ENCODE measurements at places on chromosomes 7 and 10.
A peak's percentile ranks its signal among the peaks of the same experiment; 100 is the strongest.

GRCh38 chr7:155846936-155847335 lies 34.7 kb upstream of the SHH start:
- DNase-seq: no peak

DNA sequence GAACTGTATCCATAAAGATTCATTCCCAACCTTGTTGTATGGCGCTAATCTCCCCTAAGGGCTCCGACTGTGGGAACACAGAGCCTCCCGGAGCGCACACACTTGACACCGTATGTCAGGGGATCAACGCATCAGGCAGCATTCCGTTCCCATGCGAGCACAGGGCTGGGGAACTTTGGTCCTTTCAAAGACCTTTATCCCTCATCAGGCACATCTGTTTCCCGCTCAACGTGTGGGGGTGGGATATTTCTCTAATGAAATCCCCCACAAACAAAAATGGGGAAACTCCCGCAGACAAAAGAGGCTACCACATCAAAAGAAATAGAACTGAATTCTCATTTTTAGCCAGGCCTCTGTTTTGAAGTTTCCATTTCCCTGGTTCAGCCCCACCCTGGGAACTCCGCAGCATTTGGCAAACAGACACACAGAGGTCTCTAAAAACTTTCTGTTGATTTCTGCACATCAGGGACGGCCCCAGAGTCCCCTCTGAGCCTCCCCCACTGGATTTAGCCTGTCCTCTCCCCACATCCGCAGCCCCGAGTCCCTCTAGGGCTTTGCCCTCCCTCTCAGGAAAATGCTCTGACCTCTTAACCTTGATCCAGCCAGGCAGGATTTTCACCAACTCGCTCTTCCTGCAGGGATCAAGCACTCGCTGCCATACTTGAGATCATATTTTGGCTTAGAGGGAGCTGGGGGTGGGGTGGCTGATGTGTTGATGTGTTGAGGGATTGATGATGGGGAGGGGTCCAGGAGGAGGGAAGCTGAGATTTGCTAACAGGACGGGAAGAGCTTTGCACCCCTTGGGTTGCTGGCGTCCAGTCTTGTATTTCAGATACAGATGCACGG lies 6.6 kb downstream of the CPA5 start:
- no peak for DNase-seq

GRCh38 chr7:84042110-84042539 lies 152.5 kb downstream of the SEMA3A start:
- DNase-seq: no peak

- DNase-seq: no peak
These were observed 3.5 kb upstream of the RGS10 start for GRCh38 chr10:119546009-119546408.

DNA sequence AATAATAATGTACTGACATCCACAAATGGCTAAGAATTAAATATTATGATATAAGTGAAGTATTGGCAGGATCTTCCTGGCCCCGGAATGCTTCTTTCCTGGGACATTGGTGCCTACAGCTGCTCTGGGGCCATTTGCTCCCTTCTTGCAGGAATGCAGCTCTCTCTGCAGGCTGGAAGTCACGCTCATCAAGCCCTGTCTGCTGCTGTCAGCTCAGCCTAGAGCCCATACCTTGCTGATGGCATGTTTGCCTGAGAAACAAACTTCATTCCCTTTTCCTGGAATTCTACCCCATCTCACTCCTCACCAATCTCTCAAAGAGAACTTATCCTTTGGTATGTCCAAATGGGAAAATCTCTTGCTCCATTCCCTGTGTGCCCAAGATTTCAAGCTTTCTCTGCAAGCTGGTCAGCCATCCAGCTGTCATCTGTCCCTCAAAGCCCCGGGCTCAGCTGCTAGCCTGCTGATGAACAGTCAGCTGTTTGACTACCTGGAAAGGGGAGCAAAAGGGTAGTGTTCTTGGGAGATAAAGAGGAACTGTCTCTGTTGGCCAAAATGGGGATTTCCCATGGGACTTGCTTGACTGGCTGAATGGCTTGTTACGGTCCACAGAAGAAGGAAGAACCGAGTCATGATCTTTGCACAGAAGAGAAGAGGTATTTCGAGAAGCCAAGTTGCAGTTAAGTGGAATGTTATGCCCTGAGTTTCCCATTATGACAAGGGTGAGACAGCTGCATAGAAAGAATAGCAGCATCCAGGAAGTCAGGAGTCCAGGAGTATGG lies 12.0 kb upstream of the RASSF4 start:
- DNase-seq: no peak

- no peak for DNase-seq
These were observed 1.1 kb downstream of the TRRAP start for GRCh38 chr7:98879198-98879978.

DNA sequence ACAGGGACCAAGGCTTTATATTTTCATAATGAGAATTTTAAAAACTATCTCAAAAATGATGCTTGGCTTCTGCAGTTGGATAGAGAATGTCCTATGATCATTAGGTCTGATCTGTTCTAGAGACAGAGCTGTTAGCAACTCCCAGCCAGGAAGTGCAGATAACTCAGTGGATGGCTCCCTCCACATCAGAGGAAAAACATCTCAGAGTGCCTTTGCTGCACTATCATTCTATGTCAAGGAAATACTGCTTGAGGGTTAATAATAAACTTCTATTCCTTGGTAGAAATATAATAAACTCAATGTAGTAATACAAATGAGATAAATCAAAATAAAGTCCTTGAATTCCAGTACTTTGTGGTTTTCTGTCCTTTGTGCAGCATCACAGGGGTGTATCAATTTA lies 78.0 kb upstream of the BET1 start:
- no peak for DNase-seq

DNA sequence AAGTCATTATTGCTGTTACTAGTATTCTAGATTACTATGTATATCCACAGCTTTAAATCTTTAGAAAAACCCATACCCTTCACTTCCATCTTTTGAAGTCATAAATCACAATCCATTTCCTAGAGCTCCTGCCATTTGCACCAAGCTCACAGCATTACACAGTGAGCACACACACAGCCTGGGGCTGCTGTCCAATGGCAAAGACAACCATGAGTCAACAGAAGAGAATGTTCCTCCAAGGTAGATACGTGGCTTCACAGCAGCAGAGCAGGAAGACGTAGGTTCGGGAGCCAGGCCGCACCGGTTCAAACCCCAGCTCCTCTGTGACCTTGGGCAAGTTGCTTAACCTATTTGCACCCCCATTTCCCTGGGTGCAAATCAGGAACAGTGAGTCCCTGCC lies 234.6 kb downstream of the DIP2C start:
- DNase-seq: no peak

DNA sequence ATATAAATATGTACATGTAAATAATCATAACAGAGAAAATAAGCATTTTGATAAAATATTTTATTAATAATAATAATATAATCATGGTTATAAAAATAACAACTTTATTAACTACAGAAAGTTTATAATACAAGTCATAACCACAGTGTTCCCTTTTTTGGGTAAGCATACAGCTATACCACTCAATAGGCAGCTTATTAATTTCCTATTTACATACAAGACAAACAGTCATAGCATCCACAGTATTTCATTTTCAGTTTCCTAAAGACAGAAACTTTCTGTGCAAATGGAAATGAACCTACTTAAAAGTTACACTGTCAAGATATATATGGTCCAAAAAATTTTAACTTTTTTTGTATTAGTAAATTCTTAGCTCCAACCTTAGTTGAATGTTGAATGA lies 70.9 kb downstream of the HGF start:
- DNase-seq: no peak

GRCh38 chr10:68096913-68097516 lies 12.3 kb upstream of the MYPN start:
- no peak for DNase-seq

DNA sequence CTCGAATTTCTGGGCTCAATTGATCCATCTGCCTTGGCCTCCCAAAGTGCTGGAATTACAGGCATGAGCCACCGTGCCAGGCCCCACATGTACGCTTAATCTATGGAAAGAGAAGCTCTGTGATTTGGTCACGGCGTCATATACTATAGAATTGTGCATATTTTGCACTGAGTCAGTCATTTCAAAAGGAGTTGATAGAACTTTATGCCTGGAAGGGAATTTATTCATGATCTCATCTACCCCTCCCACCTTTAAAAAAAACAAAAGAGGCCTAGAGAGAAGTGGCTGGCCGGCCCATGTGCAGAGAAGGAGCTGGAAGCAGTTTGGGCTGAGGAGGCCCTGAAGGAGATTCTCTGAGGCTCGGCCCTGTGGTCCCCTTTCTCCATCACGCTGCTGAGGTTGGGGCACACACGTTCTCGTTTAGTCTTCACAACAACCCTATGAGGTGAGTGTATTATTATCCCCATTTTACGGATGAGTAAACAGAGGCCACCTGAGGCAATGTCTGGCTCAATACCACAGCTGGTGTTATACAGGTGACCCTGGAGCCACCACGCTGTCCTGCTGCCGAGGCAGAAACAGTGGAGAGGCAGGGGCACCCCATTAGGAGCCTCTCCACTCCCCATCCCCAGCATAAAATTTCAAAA lies 47.2 kb upstream of the ZRANB1 start:
- no peak for DNase-seq

GRCh38 chr10:133012573-133013359 lies 70.4 kb upstream of the CFAP46 start:
- no peak for DNase-seq

- DNase-seq: no peak
These were observed at the start of gene NXPH1 for GRCh38 chr7:8433477-8434289. Gene NXPH1, plus strand, starts transcription at chr7:8433609.

GRCh38 chr10:78768041-78768835 lies 300.5 kb upstream of the ZMIZ1 start:
- DNase-seq: no peak

GRCh38 chr7:106641416-106641815 lies 19.5 kb downstream of the CCDC71L start:
- no peak for DNase-seq

DNA sequence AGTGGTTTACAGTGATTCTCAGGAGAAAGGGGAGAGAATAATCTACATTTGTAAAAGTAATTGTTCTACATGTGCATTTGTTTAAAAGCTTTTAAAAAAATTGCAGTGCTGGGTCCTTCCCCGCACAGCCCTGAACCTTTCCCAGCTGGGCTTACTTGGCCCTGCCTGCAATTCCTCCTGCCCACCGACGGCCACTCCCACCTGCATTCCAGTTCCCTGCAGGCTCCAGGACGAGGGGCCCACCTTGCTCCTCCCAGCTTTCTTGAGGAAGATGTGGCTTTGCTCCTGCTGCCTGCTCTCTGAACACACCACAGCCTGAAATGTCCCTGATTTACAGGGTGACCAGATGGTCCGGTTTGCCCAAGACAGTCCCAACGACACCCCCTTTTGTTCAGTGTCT lies 222.7 kb downstream of the PRPF18 start:
- no peak for DNase-seq

DNA sequence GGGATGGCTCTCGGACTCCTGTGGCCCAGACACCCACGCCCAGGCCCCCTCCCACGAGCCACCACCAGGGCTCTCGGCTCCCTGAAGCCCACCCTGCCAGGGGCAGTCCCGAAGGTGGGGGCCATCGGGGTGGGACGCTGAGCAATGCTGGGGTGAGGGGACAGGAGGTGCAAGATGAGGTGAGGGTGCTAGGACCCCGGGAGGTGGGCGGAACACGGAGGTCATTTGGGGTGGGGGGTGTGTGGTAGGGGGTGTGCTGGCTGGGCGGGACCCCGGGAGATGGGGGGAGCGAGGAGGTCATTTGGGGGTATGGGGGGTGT lies 17.0 kb upstream of the LFNG start:
- no peak for DNase-seq

- no peak for DNase-seq
These were observed 116.1 kb downstream of the FANK1 start for GRCh38 chr10:126012485-126012884.

- no peak for DNase-seq
These were observed 277.6 kb upstream of the BMPER start for GRCh38 chr7:33627741-33628140.

DNA sequence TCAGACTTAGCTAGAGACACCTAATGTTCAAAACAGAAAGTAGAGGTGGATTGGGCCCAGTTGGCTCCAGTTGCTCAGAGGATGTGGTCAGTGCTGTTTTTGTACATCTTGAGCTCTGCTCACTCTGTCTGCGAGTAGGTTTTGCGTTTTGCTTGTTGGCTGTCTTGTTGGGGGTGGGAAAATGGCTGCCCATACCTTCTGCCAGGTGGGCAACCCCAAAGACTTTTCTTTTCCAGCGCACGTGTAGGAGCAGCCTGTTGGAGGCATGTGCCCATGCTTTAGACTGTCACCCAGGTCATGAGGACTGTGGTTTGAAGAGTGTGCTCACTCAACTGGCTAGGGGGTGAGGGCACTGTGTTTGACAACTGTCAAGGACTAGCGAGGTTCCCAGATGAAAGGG lies 73.9 kb downstream of the KAT6B start:
- no peak for DNase-seq

GRCh38 chr10:21015851-21016250 lies 118.7 kb upstream of the NEBL start:
- peak; percentile 69 for DNase-seq

DNA sequence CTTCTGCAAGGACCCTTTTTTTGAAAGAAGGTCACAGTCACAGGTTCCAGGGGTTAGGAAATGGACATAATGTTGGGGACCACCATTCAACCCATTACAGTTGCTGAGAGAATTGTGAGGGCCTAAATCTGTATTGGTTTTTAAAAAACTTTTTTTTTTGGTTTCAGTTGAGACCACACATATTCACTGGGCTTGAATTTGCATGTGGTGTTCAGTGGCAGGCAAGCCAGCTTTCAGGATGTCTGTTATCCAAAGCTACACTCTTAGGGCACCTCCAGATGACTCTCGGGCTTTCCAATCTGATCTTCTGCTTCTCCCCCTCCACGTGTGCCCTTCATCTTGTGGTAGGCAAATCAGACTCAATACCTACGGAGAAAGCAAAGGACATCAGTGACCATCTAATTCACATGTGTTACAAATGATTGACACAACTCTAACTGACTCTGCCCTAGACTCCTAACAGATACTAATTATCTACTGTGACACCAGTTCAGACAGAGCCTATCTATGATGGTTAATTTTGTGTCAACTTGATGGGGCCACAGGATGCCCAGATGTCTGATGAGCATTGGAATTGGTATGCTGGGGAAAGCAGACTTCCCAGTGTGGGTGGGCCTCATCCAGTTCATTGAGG lies 93.3 kb upstream of the ELMO1 start:
- DNase-seq: no peak

DNA sequence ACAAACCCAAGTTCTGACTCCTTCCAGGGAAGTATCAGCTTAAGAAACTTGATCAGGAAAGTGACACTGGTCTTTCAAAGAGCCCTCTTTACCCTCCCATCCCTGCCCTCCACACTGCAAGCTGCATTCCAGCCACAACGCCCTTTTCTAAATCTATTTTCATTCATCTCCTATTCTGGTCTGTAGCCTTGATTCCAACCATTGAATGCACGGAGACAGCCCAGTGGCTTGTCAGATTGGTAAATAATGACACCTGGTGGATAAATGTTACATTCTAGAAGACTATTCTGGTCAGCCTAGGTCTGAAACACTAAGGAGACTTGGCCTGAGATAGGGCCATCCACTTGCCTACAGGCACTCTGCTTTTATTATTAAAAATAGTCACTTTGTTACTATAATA lies 20.9 kb downstream of the MORN4 start:
- no peak for DNase-seq

- DNase-seq: no peak
These were observed 61.5 kb downstream of the LANCL2 start for GRCh38 chr7:55426676-55427075.

GRCh38 chr7:46253520-46253919 lies 332.4 kb upstream of the IGFBP3 start:
- DNase-seq: no peak

- DNase-seq: no peak
These were observed 30.0 kb downstream of the ADGRA1 start for GRCh38 chr10:133117688-133118071.

GRCh38 chr10:132064771-132065437 lies 842 bp upstream of the JAKMIP3 start:
- DNase-seq: no peak
